Activated T-helper 1 cell treated with Interleukin-2 at 50 U/mL for 16 hours (primary cell): ENCODE measurements at places on chromosomes 13 and 19.

GRCh38 chr13:21014502-21015170, 46.8 kb downstream of the LATS2 start:
- no peak for DNase-seq

DNA sequence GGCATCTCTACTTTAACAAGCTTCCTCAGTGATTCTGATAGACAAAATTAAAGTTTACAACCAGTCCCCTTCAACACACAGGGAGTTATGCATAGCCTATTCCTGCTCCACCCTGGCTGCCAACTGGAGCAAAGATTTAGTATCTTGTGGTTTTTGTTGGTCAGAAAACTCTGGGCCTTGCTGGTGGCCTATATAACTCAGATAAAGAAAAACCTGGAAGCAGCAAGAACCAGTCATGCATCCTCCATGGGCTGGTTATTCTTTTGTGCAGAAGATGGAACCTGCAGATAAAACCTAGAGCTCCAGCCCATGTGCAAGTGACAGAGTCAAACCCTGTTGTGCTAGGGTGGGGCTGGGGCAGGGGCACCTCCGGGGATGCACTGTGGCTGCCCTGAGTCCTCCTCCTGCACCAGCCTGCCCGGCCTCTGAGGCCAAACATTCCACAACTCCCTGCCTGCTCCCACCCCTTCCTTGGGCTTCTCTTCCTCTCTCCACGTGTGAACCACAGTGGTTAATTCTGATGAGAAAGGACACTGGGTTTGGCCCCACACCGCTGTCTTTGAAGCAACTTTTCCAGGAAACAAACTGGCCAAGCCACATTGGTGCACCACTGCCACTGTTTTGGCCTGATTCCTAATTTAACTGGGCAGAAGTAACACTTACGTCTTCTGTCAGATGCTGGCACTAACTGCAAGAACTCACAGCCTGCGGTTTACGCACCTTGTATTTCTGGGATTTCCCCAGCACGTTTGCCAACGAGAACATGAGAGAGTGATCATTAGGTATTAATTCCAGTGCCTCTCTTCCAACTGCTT, 23.3 kb upstream of the GGACT start:
- DNase-seq: no peak

- DNase-seq: no peak
Observed at GRCh38 chr13:75825161-75825560, 189.0 kb downstream of the LMO7 start.

DNA sequence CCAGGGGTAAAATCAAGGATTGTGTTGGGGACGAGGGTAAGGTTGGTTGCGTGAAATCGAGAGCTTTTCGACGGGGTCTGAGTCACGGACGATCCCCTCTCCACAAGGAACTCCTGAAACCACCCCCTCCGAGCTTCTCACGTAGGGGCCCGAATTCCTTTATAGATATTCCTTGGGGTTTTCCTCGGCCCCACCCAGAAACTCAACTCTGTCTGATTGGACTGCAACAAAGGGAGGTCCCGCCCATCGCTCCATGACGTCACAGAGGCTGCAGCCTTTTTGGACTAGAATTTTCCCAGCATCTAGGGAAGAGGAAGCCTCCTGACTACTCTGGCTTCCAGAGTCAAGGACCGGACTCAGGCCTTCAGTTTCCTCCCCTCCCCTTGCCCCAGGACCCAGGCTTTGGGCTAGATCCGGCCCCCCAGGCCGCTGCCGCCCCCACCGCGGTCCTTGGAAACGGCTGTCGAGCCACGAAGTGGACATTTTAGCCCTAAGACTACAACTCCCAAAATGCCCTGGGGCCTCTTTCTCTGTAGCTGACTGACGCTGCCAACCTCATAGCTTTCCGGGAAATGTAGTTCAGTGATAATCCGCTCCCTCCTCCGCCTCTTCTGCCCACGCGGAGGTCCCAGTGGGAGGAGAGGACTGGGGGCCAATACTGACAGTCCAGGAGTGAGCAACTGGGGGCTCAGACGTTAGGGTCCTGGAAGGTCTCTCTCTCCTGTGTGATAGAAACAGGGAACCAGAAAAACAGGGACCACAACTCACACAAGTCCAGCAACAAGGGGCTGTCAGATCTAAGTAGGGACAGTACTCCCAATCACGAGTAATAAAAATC, at the start of gene IZUMO1:
IZUMO1 (minus strand) TSS at position 172 of the 838 bp plus-strand sequence. CDS start 1,050 bp downstream, outside the sequence.
- DNase-seq: no peak

DNA sequence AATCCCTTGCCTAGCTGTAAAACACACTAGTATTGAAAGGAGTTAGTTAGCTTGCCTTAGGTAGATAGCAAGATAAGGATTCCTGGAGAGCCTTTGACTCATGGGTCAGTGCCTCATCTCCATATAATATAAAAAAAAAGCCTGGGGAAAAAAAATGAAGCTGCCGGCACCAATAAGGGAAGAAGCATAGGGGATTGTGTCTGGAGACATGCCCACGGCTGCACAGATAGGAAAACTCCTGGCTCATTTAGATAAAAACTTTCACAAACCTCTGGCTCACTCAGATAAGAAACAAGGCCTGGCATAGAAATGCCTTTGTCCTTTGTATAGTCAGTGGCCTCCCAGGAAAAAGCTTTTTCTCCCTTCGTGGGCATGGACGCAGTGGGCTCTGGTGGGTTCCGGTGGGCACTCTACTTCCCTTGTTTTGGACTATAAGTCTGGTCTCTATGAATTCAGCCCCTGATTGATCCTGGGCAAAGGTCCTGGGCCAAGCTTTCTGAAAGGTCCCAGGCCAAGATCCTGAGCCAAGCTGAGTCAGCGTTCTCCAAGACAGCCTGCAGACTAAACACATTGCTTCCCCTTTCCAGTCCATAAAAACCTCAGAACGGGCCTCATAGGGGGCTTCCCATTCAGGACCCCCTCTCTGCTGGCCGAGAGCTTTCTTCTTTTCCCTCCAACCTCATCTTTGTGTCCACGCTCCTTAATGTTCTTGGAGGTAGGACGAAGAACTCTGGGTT, 4.9 kb upstream of the OR7A17 start:
- no peak for DNase-seq

- DNase-seq: no peak
Observed at GRCh38 chr13:45385320-45385719, 32.9 kb downstream of the SLC25A30 start.

DNA sequence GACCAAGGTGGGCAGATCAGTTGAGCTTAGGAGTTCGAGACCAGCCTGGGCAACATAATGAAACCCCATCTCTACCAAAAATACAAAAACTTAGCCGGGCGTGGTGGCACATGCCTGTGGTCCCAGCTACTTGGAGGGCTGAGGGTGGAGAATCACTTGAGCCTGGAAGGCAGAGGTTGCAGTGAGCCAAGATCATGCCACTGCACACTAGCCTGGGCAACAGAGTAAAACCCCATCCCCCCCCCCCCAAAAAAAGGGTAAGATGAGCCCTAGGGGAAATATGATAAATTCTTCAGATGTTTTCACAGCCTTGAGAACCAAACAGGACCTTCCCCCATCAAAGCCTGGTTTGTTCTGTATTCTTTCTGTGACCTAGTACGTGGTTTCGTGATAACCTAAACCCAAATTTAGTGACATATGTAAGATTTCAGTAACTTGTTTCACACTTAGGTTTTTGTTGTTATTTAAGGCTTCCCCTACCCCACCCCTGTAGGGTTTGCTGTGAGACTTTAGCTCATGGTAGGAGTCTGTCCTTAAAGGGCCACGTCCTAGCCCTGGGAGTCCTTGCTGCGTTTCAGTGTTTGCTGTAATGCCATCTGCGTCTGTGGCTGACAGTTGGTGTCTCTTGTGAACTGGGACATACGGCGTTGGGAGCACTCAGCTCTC, 49.6 kb downstream of the MYO9B start:
- no peak for DNase-seq

GRCh38 chr13:21133077-21133476, 43.3 kb downstream of the SKA3 start:
- DNase-seq: no peak

- no peak for DNase-seq
Observed at GRCh38 chr13:67619351-67619994, 389.3 kb upstream of the PCDH9 start.

- DNase-seq: no peak
Observed at GRCh38 chr19:3543150-3544057, 4.4 kb downstream of the TEKTIP1 start.

DNA sequence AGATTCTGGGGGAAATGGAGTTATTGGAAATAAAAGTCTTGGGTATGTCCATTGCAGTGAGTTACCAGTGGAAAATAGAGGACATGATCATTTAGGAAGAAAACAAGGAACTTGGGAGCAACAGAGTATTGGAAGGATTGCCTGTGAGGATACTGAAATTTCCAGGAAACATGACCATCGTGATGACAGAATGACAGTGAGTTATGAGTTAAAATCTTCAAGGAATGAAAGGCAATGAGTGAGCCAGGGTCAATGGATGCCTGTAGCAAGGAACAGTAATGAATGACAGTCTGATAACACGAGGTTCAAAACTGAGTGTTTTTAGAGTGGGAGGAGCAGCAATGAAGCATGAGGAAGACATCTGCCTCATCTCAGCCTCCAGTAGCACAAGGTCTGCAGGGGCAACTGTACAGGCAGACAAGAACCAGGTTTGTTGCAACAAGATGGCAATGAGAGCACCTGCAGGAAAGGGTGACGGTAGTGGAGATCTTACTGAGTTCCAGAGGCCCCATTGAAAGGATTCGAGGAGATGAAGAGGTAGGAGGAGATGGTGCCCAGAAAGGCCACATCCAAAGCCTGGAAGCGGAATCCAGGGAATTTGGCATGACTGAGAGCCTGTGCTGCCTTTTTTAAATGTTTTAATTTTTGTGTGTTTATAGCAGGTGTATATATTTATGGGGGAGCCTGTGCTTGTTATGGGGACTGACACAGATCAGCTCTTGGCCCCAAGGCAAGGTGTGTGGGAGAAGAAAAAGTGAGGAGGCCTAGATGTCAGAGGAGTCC, 43.9 kb downstream of the N4BP2L1 start:
- no peak for DNase-seq

DNA sequence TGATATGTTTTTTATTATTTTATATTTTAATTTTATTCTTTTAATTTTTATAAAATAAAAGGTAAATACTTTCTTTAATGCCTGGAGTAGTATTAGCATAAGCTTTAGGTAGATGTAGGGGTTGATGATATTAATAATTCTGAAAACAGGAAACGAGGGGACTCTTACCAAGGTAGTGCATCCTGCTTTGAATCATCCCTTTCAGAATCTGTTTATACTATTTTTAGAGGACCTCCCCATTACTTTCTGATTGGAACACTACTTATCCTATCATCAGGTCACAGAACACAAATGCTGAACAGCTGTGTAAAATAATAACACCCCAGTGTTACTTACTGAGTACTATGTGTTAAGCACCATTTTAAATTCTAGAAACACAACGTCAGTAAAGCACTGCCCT, 27.3 kb downstream of the COG6 start:
- no peak for DNase-seq

GRCh38 chr19:21856773-21857514, 21.0 kb upstream of the ZNF43 start:
- no peak for DNase-seq

DNA sequence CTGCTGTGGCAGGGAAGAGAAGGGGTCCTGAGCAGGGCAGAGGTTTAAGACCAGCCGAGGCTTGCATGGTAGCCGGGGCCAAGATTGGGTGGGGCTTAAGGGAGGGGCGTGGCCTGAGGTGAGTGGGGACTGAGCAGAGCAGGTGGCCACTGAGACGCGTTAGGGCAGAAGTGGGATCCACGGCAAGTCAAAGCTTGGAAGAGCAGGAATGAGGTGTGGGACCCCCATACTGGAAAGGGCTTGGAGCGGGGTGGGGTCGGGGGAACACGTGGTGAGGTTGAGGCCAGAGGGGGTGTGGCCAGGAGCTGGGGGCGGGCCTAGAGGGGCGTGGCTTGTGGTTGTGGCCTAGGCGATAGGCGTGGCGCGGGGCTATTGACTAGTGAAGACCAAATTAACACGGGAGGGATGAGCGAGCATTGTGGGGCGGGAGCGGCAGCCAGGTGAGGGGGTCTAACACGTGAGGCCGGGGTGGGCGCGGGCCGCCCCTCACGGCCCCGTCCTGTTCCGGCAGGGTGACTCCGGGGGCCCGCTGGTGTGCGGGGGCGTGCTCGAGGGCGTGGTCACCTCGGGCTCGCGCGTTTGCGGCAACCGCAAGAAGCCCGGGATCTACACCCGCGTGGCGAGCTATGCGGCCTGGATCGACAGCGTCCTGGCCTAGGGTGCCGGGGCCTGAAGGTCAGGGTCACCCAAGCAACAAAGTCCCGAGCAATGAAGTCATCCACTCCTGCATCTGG, 3.3 kb downstream of the CFD start:
- DNase-seq: peak; percentile 67

- no peak for DNase-seq
Observed at GRCh38 chr13:77507931-77508776, 27.4 kb upstream of the SCEL start.

GRCh38 chr13:59367904-59368303, 795.8 kb downstream of the DIAPH3 start:
- no peak for DNase-seq

GRCh38 chr13:95360464-95361097, 59.3 kb upstream of the ABCC4 start:
- no peak for DNase-seq

DNA sequence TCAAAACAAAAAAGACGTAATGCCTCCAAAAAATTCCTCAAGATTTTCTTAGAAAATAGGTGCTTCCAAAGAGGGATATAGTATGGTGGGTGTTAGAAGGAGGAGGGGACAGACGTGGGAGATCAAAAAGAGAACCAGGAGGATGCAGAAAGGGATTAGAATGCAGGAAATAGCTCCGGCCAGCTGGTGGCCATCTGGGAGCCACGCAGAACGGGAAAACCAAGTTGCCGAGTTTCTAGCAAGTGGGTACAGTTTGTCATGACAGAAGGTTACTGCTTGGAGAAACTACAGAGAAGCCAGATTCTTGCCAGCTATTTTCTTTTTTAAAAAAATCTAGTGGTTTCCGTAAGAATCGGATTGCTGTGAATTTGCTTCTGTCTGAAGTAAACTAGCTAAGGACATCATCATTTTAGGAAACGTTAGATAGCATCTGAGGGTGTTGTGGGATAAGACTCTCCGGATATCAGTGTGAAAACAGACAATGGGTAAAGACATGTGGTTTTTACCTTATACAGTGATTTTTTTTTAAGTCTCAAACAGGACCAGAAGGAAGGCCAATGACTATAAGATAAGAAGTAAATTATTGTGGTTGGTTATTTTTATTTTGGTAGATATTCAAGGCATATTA, 104.9 kb downstream of the HSPH1 start:
- DNase-seq: no peak

GRCh38 chr13:32802159-32802558, 214.1 kb upstream of the KL start:
- no peak for DNase-seq

- no peak for DNase-seq
Observed at GRCh38 chr13:27006519-27007161, 165.0 kb downstream of the USP12 start.

DNA sequence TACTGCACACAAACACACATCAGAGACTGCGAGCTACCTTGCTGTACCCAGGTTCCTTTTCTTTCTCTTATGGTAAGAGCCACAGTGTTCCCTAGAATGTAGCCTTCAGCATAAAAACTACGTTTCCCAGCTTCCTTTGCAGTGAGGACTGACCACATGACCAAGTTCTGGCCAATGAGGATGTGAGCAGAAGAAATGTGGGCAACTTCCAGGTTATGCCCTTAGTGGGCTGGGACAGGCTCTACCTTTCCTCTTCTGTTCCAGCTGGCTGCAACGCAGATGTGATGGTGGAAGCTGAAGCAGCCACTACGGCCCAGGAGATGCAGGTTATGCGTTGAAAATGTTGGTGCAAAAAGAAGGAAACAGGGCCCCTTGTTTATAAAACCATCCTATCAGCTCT, 27.5 kb downstream of the VRK3 start:
- no peak for DNase-seq

GRCh38 chr13:38755793-38756192, 68.9 kb downstream of the FREM2 start:
- DNase-seq: no peak
